ENCODE measurements at places on chromosomes 6 and 20.

DNA sequence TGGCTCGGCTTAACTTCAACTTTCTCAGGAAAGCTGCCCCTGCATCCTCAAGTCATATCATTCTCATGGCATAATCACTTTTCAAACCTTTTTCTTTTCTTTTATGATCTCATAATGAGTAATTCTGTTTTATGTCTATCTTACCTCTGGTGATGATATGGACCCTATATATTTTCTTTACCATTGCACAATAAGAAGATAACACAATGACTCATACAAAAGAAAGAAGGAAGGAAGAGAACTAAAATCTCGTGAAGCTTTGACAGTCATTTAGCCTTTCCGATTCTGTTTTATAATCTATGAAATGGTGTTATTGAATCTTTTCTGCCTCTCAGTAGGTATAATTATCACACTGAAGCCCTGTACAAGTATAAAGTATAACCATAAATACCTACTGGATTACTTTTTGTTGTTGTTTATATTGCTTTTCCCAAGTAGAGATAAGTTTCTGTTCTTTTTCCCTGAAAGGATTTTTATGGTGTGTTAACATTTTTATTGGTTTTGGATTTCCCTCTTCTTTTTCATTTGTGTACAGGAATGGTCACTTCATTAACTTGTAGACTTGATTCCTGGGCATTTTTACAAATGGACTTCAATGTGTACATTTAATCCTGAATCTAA lies 300.9 kb downstream of the LAMA2 start:
- no peak for DNase-seq

GRCh38 chr6:39303425-39304153 lies 10.6 kb downstream of the KCNK17 start:
- no peak for DNase-seq

- DNase-seq: no peak
Measured at GRCh38 chr20:49795135-49795424, 17.5 kb upstream of the SLC9A8 start.

DNA sequence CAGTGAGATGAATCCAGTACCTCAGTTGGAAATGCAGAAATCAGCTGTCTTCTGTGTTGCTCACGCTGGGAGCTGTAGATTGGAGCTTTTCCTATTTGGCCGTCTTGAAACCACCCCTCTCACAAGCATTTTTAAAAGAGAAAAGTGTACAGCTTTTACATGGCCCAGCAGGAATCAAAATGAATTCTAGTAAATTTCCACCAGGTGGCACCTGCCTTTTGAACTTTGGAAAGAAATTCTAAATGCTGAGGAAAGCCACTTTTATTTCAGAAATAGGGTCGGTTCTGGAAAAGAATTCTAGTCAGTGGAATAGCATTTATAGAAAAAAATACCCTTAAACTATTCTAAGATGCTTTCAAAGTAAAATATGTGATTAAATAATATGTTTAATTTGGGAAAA lies 647.8 kb downstream of the CD109 start:
- no peak for DNase-seq

DNA sequence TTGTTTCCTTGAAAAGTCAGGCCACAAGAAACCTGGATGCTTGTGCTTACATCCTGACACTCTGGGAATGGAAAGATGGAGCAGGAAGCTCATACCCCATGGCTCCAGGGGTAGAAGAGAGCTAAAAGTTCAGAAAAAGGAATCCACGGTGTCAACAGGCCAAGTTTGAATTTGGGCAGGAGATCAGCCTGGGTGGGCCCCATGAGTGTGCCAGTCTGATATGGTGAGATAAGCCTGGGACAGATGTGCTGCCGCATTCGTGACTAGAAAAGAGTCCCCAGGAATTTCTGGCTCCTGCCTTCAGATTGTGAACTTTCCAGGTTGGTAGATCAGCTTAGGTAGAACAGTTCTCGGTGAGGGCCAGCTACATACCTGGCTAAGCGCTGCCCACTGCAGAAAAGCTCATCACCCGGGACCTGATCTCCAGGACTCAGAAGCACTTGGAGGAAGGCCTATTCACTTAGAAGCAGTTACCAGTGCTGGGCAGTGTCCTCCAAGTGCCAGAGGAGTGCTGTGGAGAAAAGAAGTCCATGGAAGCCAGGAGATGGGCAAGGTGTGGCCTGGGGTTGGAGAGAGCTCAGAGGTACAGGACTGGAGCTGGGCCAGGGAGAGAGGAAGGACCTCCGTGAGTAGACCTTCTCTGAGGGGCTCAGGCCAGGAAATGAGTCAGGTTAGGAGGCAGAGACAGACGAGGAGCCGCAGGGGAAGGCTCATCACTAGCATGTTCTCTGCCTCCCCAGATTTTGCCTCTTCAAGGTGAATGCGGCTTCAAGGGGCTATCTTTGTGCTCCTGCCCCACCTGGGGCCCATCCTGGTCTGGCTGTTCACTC lies at the start of gene TSPO2:
TSS of gene TSPO2 (plus strand) at position 242 of the 830 bp plus-strand sequence. CDS start at position 761, 519 bp downstream.
- no peak for DNase-seq

- no peak for DNase-seq
Measured at GRCh38 chr6:136077834-136078576, 172.1 kb downstream of the MTFR2 start.

DNA sequence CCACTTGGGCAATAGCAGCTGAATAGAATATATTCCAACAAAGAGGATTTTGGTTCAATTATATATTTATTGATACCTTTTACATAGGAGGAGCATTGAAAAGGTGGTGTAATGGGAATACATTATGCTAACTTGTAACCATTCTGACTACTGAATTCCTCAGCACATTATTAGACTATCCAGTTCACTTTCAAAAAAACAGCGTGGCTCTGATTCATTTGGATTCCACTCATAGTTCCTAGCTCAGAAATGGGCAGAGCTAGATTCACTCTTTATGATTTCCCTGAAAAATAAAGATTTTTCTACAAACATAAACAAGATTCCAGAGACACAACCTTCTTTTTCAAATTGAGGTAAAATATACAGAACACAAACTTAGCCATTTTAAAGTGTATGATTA lies 9.2 kb upstream of the TRERF1 start:
- DNase-seq: no peak

DNA sequence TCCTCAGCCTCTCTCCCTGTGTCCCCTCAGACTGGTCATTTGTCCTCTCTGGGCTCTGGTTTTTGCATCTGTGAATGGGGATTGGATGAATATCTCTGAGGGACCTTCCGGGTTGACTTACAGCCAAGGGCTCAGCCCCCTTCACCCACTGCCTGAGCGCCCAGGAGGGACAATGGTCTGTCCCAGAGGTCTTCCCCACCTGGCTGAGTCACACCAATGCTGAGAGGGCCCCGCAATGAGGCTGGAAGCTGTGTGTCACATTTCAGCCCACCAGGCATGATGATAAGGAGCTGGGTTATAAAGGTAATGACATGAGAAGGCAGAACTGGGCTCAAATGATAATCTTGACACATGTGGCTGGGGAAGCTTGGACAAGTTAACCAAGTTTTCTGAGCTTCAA lies 70.5 kb downstream of the TOX2 start:
- DNase-seq: no peak

DNA sequence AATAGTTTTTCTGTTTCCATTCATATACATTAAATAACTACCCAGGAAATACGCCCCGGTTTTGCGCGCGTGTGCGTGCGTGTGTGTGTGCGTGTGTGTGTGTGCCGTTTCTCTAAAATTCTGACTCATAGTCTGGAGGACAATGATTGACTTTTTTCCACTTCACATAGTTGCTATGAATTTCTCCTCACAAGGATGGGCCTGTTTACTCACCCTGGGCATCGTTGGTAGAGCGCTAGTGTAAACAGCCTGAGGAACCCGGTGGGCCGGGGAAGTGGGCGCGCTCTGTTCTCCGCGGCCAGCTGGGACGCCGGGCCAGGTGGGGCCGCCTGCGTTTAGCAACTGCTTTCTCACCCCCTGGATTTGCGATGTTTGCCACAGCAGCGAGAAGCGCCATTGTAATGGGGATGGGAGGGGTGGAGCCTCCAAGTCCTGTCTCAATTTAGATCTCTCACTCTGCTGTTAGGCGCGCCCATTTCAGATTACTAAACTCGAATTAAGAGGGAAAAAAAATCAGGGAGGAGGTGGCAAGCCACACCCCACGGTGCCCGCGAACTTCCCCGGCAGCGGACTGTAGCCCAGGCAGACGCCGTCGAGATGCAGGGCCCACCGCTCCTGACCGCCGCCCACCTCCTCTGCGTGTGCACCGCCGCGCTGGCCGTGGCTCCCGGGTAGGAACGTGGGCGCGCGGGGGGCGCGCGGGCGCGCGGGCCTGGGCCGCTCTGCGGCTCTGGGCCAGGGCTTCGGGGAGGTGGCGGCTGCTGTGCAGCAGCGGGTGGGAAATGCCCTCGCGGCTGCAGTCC lies at the start of gene CD109:
TSS of gene CD109 (plus strand) at position 585 of the 803 bp plus-strand sequence. CDS start at position 598, 13 bp downstream.
- peak; percentile 49 for DNase-seq

GRCh38 chr20:32316667-32317066 lies 39.2 kb downstream of the KIF3B start:
- DNase-seq: no peak

DNA sequence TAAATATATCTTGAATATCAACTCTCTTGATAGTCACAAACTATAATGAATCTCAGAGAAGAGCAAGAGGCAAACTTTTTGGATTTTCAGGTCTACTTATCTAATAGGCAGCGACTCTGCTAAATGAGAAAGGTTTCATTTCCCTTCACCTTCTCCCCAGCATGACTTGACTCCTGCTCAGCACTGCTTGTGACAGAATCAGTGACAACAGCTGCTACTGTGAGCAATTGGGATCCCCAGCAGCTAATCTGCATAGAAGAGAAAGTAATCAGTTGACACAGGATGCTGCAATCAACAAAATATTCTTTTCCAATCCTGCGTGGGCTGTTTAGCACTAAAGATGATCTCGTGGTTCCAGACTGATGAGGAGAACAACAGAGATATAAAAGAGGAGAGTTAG lies 205.5 kb downstream of the MMUT start:
- no peak for DNase-seq

- DNase-seq: no peak
Measured at GRCh38 chr6:84771125-84771755, 6.8 kb upstream of the TBX18 start.

DNA sequence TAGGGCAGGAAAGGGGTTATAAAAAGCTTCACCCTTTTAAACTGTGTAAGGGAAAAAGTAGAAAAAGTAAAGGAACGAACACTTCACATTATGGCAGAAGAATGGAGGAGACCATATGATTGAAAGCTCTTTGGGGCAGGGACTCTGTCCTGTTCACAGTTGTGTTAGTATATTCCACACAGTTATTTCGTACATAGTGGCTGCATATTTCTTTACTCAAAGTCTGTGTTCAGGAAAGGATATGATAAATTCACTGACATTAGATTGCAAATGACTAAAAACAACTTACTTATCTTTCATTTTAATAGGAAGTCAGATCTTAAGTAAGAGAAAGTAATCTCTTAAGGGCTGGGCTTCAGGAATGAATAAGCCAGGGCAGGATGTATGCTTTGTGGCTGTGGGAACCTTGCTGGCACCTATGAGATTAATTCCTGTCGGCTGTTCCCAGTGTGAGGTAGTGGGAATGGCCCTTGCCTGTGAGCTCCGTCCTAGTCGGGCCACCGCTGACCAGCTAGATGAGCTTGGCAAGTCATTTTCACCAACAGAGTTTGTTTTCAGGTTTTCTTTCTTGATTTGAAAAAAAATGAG lies 11.2 kb downstream of the PPP1R14C start:
- DNase-seq: no peak

DNA sequence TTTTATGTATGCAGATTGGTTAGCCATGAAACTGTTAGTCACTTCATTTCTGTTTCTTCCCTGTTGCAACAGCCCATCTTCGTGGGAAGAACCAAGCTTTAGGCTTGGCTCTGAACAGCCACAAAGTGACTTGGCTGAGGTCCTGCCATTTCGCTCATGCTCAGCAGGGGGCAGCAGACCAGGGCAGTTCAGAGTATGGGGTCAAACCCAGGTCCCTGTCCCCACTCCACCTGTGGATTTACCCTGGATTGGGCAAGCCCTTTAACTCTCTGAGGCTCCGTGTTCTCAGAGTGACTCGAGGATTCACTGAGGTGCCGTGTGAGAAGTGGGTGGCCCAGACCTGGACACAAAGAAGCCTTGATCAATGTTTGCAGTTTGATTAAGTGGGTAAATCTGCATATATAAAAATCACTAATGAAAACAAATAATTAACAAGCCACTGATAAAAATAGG lies 19.8 kb upstream of the MAP1LC3A start:
- DNase-seq: peak; percentile 54

DNA sequence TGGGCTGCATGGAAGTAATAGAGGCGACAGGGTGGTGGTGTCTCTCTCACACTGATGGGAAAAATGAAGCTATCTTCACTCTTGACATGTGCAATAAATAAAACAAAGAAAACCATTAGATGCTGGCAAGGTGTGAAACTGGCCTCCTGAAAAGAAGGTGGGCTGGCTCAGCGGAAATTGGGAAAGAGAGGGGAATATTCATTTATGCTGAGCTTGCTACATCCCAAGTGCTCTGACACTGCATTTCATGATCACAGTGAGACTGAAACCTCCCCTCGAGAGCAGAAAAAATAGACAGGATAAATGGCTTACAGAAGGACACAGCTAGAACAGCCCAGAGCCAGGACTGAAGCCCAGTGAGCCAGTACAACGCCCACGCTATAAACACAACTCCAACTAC lies 112.1 kb upstream of the SMLR1 start:
- DNase-seq: no peak

DNA sequence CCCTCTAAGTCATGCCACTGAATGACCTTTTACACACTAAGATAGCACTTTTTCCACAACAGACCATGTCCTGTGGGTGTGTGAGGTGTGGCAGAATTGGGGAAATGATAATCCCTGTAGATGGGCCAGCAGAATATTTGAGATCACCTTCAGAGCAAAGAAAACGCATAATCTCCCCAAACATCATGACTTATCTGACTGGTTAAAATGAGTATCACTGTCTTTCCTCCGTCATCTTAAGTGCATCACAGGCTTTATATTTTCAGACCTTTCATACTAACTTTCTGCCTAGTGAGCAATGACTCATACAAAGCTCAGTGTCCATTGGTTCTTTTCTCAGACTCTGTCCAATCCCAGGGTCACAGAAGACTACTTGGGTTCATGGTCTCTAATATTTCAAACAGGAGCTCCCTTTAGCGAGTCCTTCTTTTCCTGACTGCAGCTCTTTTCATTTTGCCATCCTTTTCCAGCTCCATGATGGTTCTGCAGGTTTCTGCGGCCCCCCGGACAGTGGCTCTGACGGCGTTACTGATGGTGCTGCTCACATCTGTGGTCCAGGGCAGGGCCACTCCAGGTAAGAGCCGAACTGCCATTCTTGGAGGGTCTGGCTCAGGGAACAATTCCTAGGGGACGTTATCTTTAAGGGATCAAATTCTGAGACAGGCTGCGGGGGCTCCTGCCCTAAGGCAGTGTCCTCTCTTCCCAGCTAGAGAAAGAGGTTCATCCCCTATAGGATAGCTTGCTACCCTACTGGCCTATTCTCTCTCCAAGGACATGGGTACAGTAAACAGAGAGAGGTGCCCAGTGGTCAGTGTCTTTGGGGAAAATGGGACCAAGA lies at the start of gene HLA-DPB1:
TSS of gene HLA-DPB1 (plus strand) at position 423 of the 838 bp plus-strand sequence. CDS start at position 475, 52 bp downstream.
- DNase-seq: no peak
